ENCODE measurements at places on chromosomes 6 and 20. TPM values are rescaled to one million over a fixed set of nuclear protein-coding genes. Genes with fewer than 3 reads are reported as not detected.

DNA sequence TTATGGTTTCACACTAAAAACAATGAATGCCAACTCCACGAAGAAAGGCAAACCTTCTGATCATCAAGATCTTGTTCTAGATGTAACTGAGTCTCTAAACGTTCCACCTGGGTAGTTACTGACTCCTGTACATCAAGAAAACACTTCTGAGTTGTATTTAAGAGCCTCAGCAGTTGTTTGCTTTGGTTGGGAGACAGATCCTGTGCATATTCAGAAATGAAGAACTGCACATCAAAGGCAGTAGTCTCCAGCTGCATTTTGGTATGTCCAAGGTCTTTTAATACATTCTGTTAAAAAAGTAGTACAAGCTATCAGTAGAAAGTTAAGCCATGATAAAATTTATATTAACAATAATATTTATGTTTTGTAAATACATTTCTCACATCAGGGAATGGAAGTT lies 41.3 kb downstream of the DST start:
- no peak for DNase-seq

- DNase-seq: no peak
These were observed 9.4 kb upstream of the TAF8 start for GRCh38 chr6:42040856-42041480.

DNA sequence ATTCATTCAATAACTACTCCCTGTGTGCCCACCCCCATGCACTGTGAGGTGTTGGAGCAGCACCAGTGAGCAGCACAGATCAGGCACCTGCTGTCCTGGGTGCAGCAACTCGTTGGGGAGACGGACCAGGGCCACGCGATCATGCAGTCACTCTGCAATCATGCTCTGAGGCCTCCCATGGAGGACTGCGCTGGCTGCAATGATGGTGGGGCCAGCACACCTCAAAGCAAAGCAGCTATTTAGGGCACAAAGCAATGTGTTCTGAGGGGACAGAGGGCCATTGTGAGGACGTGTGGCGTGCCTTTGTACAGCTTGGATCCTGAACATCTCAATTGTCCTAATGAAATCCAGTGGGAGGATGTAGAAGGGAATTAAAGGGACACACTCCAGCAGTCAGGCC lies 41.0 kb upstream of the MPC1 start:
- DNase-seq: no peak

GRCh38 chr20:13771853-13772453 lies 12.8 kb downstream of the ESF1 start:
- DNase-seq: no peak

GRCh38 chr6:3484946-3485345 lies 28.1 kb upstream of the SLC22A23 start:
- no peak for DNase-seq

- no peak for DNase-seq
These were observed 31.7 kb upstream of the SPDEF start for GRCh38 chr6:34587851-34588250.

DNA sequence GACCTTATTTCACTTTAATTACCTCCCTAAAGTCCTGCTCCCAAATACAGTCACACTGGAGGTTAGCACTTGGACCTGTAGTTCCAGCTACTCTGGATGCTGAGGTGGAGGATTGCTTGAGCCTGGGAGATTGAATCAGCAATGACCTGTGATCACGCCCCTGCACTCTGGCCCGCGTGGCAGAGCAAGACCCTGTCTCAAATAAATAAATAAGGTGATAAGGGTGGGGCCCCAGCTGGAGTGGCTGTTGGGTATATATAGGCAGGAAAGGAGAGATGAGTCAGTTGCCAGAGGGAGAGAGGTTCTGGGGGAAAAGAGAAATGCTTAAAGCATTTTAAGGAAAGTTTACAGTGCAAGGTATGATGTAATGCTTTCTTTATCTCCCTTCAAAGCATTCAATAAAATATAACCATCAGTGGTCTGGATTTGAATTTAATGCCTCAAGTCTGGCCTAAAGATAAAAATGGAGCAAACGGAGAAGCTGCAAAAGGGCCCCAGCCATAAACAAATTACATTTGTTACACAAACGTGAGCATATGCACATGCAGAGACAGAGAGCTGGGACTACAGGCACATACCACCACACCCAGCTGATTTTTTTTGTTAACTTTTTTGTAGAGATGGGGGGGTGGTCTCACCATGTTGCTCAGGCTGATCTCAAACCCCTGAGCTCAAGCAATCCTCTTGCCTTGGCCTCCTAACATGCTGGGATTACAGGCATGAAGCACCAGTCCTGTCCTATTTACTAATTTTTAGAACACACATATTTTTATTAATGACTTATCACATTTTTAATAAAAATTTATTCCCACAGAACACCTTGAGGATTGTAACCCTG lies 6.1 kb upstream of the PM20D2 start:
- DNase-seq: no peak

DNA sequence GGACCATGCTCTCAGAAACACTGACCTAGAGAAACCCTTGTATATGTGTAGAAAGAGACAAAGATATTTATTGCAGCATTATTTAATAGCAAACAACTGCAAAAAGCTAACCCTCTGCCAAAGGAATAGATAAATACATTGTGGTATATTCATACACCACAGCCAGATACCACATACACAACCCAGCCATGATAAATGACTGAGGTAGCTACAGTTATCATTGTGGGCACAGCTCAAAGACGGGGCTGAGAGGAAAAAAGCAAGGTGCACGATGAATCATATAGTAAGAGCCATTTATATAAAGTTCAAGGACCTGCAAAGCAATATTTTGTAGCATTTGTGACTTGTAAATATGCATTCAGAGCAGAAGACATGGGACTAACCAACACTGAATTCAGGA lies 30.8 kb downstream of the RSPO4 start:
- DNase-seq: no peak

DNA sequence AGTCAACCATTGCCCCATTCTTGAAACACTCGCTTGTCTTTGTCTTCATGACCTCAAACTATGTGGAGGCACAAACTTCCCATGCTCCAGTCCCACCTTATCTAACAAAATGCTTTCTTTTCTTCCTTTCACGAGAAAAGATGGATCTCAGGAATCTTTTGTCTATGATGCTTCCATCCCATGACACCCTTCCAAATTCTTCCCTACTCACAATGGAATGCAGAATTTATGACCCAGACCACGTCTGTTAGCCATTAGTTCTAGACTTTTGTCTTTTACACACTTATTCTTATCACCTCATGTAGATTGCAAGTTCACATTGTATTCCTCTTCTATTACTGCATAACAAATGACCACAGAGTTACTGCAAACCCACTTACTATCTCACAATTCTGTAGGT lies 24.2 kb upstream of the LAMP5 start:
- no peak for DNase-seq

GRCh38 chr20:37991157-37991866 lies 41.9 kb downstream of the TTI1 start:
- no peak for DNase-seq

DNA sequence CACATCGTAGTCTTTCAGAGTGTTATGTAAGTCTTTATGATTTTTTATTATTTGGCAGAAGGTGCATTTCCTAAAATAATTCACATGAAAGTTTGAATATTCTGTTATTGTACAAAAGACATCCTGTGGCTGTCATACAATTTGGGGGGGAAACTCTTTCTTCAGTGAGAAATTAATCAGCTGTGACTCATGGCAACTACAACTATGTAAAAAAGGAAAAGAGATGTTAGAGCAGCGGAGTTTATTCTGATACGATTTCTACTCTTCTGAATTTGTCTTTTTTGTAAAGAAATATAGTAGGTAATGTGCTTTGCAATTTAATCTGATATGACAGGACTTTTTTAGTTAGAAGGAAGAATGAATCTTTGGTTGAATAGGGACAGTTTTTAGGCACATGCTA lies 14.2 kb downstream of the COL19A1 start:
- DNase-seq: no peak

GRCh38 chr20:48822879-48823385 lies 4.9 kb downstream of the PREX1 start:
- DNase-seq: no peak

GRCh38 chr6:44338228-44339122 lies 4.0 kb upstream of the SPATS1 start:
- DNase-seq: peak; percentile 66

Gene PROKR2
- not detected for total RNA-seq

Gene MED23
- total RNA-seq: 11.9 TPM

Gene CST7
- total RNA-seq: 4.0 TPM

Gene C6orf163
- 2.6 TPM for total RNA-seq

All from body of pancreas (tissue), 4 donors.